ENCODE measurements at places on chromosomes 3 and 15. TPM values are rescaled to one million over a fixed set of nuclear protein-coding genes. Genes with fewer than 3 reads are reported as not detected.

The STT3B gene
- 52.8 TPM for total RNA-seq

The WDR93 gene
- 0.53 TPM for total RNA-seq

The SLC28A2 gene
- total RNA-seq: not detected

The ARL6 gene
- total RNA-seq: 22.7 TPM

The FAM107A gene
- 758 TPM for total RNA-seq

The SGO1 gene
- not detected for total RNA-seq

The DNAJA4 gene
- 106 TPM for total RNA-seq

The ANKRD34C gene
- 3.2 TPM for total RNA-seq
